ENCODE measurements at places on chromosomes 16 and 17.

DNA sequence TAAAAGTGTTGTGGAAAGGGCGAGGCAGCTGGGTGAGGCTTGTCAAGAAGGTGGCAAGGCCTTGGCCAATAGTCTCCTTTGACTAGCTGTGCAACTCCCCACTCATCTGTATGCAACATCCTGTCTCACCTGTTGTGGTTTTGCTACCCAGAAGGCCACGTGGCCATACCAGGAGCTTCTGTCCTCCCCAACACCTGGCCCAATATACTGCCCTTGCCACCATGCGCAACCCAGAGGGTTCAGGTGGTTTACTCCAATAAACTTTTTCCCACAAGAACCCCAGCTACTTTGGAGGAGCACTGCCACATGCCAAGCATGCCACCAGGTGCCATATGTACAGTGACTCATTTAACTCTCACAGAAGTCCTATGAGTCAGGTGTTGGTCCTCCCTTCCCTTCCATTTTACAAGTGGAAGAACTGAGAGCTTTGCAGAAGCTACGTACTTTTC is 10.2 kb downstream of the MYO19 start:
- no peak for DNase-seq

DNA sequence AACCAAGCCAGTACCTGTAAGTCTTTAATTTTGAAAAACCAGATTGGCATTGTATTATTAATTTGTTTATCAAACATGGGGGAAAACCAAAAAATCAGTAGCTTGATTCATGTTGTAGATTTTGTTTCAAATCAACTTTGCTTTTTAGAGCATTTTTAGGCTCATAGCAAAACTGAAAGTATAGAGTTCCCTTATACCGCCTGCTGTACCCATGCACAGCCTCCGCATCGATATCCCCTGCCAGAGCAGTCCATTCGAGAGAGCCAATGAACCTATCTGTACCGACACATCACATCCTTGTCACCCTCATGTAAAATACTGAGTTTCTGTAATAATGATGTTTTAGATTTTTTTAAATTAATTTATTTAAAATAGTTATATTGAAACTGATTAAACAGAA is 16.2 kb upstream of the MRC2 start:
- DNase-seq, result no peak

- DNase-seq, result no peak
These were observed 310.0 kb downstream of the SEC14L1 start for GRCh38 chr17:77450742-77451244.

GRCh38 chr17:37527249-37527851 is 37.7 kb downstream of the DUSP14 start:
- no peak for DNase-seq

GRCh38 chr16:17084130-17084529 is 386.6 kb downstream of the XYLT1 start:
- DNase-seq, result no peak
